Renal pelvis (tissue), 12 donors: ENCODE measurements at places on chromosomes 11 and 22. TPM values are rescaled to one million over a fixed set of nuclear protein-coding genes. Genes with fewer than 3 reads are reported as not detected.

The RNF121 gene
- polyA plus RNA-seq = 41.8 TPM

The HTR3B gene
- polyA plus RNA-seq = 0.19 TPM

The PRDM11 gene
- polyA plus RNA-seq = 23.2 TPM

The PHLDA2 gene
- 1.7 TPM for polyA plus RNA-seq

The MIAT gene
- 0.68 TPM for polyA plus RNA-seq

The SEC14L2 gene
- polyA plus RNA-seq = 8.1 TPM

DNA sequence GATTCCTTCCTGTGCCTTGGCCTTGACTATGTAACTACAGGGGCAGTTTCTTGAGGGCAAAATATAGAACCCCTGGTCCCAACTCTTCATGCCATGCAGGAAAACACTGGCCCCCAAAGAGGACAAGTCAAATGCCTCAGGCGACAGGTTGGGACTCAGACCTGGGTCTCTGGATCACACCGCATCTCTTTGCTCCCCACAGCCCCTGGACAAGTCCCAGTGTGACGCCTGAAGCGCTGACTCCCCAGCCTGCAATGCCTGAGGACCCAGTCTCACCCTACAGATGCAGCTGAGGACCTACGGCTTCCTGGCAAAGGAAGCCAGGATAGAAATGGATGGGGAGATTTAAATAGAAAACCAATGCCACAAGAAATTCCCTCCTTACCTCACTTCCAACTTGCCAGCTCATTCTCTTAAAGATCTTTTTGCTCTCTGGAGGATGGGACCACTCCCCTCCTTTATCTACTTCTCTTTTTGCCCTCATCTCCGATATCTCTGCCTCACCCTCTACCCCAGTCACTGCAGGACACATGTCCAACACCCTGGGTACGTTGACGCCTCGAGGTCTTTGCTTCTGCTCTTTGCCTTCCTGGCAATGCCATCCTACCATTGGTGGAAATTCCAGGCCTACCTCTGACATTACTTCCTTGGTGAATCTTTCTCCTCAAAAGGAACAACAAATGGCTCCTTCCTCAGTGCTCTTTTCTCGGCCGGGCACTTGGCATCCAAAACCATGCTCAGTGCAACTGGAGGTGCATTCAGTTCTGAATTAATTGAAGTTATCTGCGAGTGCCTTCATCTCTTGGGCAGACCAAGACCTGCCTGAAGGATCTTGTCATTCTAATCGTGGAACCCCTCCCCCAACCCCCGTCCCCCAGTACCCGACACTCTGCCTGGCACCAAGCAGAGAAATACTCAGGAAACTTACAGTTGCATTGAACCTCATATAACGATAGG, 2.0 kb upstream of the PRDM11 start:
- no peak for DNase-seq

DNA sequence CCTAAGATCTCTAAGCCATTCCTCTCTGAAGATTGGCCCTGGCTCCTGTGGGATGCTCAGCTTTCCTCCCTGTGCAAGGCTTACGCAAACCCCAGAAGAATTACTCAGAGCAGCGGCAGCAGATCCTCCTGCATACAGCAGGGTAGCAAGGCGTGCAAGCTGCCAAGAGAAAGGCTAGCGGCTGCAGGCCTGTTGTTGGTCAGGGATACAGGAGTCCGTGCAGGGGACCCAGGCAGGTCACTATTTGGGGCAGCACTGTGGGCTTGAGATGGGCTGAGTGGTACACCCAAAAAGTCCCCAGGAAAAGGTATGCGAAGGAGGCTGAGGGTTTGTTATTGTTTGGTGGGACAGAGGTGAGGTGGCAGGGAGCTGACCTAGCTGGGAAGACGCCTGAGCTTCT, 1.5 kb downstream of the GLB1L2 start:
- no peak for DNase-seq

GRCh38 chr11:115220423-115220822, 283.8 kb downstream of the CADM1 start:
- no peak for DNase-seq

GRCh38 chr11:8164746-8165145, 4.1 kb downstream of the RIC3 start:
- DNase-seq = no peak

- no peak for DNase-seq
Observed at GRCh38 chr11:76587820-76588454, 82.6 kb downstream of the LRRC32 start.

- no peak for DNase-seq
Observed at GRCh38 chr22:46201059-46201757, 48.9 kb downstream of the CDPF1 start.

DNA sequence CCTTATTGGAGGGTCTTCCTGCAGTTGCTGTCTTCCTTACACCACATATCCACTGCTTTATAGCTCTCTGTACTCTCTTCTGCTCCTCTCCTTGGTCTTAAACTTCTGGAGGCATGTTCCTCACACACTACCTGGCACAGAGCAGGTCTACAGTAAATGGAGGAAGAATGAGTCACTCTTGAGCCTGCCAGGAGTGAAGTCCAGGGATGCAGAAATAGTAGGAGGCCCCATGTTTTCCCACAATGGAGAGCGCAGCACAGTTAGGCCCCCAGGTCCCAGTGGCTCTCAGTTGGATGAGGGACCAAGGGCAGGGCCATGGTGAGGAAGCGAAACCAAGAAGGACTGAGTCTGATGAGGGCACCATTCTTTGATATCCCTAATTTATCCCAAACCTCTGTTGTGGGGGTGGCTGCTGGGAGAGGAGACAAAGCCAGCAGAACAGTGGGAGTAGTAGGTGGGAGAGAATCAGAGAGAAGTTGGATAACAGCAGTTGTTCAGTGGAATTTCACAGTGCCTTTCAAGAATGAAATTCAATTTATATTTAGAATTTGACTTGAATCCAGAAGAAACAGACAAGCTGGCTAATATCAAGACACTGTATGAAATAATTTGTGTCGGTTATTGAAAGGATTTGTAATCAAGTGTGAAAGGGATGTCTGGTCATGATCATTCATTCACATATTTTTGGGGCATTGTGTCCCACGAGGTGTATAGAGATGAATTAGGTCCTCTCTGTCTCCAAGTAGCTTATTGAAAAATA, 187.8 kb downstream of the HIPK3 start:
- DNase-seq = no peak

- no peak for DNase-seq
Observed at GRCh38 chr11:10272132-10272531, 21.9 kb downstream of the SBF2 start.

DNA sequence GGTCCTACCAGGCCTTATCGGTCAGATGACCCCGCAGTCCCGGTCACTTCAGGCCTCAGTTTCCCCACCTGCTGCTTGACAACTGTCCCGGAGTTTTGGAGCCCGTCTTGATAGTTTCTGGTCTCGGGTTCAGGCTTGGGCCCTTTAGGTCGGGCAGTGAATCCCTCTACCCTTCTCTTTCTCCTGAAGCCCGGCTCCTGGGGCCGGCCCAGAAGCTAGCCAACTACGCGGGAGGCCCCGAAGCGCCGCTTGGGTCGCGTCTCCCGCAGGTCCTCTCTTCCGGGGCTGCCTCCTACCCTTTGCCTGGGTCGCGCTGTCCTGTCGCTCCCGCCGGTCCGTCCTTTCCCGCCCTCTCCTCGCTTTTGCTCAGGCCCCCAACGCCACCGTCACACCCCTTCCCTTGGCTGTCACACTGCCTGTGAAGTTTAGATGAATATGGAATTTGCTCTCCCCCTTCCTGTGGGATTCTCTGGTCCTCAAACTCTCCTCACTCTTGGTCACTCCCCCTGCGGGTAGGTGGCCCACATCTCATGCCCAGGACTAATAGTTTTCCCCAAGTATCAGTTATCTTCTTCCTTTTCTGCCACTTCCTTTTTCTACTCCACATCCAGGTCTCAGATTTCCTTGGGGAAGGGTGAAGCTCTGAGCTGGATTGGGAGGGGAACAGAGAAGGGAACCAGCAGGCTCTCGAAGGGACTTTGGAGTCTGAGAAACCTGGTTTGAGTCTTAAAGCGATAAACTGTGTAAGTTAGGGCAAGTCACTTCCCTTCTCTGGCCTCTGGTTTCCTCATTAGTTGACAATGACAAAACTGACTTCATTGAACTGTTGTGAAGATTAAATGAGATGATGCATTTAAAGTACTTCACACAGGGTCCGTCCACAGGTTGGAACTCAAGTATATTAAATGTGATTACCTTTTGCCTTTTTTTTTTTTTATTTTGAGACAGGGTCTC, 790 bp downstream of the RAB1B start:
- no peak for DNase-seq

DNA sequence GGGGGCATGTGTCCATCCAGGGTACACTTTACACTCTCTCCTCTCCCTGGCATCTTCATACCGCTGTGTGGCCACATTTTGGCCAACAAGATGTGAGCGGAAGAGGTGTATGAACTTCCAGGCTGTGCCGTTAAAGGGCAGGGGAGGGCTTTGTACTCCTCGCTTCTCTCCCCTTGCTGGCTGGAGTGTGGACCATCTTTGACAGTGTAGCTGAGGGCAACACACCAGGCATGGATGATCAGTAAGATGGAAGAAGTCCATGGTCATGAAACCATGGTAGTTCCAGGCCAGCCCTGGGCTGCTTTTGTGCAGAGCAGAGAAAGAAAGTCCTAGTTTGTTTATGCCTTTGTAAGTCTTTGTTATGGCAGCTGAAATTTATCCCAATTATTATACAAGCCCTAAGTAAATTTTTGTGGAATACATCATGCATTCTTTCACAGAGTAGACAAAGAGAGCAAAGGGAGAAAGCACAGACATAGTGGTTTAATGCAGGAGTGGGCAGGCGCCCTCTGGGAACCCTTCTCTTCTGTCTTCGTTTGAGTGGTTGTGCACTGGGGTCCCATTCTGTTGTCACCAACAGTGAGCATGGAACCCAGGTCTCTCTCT, 70.4 kb downstream of the FBXO7 start:
- DNase-seq = no peak

GRCh38 chr22:41479671-41480396, 10.9 kb downstream of the ACO2 start:
- no peak for DNase-seq

DNA sequence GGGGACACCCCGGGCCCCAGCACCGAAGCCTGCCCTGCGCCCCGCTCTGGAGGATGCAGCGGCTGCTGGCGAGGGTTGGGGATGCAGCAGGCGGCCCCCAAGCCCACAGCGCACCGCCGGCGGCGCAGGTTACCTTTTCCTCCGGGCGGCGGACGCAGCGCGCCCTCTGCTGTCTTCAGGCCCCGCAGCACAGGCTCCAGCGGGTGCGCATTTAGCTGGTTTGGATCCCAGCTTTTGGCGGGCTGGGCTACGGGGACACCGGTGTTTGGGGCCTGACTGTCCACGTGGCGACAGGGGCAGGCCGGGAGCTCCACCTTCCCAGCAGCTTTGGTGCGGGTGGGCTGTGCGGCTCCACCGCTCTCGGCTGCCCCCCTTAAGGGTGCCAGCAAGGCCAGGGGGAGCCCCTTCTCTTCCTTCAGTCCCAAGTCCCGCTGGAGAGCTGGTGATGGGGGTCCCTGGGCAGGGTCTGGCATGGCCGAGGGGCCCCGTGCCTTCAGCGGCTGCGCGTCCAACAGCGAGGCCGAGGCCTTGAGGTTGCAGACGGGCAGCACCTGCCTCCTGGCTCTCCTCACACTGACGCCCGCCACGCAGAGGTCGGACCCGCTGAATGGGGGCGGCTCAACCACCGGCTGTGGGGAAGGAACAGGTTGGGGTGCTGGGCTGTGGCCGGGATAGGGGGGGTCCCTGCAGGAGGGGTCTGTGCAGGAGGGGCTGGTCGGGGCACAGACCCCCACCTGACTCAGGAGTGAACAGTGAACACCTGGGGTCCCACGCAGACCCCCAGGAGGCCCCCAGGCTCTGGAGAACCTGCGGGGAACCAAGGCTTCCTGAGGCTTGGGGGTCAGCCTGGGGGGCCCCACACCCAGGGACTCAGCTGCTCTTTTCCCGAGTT, 18.0 kb upstream of the IL17REL start:
- DNase-seq = peak; percentile 42

DNA sequence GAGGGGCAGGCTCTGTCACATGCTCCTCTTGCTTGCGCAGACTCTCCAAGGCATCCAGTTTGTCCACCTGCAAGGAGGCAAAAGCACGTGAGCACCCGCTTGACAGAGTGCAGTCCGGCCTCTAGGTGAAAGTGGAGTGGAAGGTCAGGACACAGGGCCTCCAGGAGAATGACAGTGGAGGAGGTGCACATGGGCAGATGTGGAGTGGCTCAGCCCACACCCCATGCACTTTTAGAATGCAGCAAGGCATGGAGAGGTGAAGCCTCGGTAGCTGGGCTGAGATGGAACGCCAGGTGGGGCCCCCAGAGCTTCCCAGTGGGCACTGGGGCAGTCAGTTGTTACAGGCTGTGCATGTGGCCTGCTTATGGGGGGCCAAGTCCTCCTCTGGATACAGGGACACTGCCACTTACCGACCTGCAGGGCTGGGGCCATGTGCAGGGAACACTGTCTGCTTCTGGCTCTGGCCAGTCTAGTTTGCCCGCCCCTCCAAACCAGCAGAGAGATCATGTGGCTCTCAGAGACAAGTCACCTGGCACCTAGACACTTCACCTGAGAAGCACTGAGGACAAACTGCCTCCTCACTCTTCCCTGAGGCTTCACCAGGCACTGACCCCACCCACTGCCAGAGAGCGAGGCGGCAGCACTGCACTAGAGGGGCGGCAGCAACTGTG, 2.3 kb upstream of the SLC25A1 start:
- DNase-seq = no peak

DNA sequence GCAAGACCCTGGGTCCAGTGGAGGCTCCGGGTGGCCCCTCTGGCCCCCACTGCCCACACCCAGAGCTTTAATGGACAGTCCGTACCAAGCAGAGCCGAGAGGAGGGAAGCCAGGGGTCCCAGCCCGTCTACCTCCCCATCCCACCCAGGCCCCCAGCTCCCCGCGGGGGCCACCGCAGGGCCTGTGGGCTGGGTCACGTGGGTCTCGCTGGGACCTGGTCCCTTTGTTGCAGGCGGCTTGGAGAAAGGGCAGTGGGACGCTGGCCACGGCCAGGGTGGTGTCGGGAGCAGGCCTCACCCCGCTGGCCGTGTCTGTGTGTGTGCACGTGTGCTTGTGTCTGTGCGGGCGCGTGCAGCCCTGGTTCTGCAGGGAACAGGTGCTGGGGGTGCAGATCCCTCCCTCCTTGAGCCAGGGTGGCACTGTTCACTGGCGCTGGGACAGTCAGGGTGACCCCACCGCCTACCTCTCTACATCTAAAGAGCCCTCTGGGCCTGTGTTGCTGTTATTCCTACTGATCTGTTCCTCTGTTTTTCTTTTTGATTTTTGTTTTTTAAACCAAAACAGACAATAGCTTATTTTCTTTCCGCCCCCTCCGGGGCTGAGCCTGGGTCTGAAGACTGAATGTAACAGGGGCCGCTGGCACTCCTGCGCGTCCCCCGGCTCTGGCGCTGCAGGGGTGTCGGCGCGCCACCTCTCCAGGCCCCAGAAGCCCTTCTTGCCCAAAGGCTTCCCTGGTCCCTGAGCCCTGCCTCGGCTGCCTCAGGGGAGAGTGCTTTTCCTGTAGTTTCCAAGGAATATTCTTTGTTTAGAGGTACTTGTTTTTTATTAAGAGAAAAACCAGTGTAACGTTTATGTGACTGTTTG, 20.1 kb upstream of the TMEM191C start:
- no peak for DNase-seq

DNA sequence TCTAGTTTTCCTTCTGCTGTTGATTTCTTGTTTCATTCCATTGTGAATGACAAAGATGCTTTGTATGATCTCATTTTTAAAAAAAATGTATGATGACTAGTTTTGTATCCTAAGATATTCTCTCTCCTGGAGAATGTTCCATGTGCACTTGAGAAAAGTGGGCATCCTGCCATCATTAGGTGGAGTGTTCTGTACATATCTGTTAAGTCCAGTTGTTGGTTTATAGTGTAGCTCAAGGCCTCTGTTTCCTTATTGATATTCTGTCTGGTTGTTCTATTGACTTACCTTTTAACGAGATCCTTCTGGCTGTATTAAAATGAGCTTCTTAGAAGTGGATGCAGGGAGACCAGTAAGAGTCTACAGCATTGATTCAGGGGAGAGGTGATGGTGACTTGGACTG, 35.2 kb downstream of the SGSM1 start:
- DNase-seq = no peak
